ENCODE measurements at places on chromosomes 3 and 15.

DNA sequence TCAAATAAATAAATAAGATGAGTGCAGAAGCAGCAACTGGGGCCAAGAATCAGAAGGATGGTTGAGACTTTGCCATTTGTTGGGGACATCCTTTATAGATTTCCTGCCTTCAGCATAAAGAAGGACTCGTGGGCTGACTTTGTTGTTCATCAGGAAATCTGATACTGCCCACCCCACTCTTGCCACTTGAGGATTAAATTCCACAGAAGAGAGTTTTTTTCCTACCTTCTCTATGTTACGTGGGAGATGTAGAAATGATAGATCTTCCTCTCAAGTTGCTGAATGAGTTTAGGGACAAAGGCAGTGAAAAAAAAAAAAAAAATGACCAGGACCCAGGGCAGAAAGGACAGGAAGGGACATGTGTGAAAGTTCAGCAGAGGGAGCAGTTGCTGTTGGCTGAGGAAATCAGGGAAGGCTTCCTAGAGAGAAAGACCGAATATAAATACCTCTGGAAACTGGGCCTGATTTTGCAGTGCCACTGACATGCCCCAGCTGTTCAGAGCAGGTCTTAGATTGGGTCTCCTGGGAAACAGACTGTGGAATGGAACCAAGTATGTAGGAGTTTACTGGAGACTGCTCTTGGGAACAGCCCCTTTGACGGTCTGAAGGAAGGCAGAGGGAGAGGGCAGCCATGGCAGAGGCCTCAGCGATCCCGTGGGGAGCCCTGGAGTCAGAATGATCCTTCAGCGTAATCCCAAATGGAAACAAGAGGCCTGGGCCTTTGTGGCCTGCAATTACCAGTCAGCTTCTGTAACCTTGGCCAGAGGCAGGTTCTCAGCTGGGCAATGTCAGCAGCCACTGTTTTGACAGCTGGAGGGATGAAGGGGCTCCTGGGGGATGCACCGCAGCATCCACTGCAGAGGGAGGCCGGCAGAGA lies 50.9 kb downstream of the C3orf20 start:
- no peak for DNase-seq

DNA sequence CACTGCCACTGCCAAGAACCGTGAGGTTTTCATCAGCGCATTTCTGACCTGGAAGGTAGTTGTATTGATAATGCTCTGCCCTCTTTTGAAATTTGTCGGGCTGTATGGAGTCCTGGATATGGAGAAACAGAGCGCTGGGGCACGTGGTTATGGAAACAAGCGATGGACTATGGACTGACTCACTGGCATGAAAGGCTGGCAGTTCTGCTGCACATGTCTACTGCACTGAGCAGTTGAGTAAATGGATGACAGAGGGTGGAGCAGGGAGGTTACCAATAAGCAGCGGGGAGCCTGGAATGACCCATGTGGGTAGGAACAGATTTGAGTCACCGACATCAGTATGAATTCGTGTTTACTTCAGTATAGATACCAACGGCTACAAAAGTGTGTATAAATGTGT lies 429.5 kb downstream of the OCA2 start:
- DNase-seq = no peak

GRCh38 chr3:154886437-154886836 lies 193.7 kb upstream of the MME start:
- DNase-seq = no peak

DNA sequence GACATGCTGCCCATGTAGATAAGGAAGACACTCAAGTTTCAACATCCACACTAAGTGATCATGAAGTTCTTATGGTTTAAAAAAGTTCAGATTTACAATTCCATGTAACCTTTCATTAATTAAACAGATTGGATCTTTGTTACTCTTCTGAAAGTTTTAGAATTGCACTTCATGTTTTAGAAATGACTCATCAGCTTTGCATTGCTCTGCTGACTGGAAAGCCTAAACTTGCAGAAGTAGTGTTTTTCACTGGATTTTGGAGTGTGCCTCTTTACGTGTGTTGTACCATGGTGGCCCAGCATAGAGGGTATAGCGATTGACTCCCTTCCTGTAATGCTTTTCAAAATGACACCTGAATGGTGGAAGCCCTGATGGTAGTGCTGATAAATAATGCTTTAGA lies 157.9 kb downstream of the BBX start:
- DNase-seq = no peak

- DNase-seq = no peak
These were observed 41.9 kb downstream of the PTPN23 start for GRCh38 chr3:47422743-47423142.

- DNase-seq = no peak
These were observed 6.3 kb upstream of the SMAD3 start for GRCh38 chr15:67059127-67059553.

Measured in Kasumi-1 (cell line).